ENCODE measurements at places on chromosomes 2 and 18. TPM values are rescaled to one million over a fixed set of nuclear protein-coding genes. Genes with fewer than 3 reads are reported as not detected.

DNA sequence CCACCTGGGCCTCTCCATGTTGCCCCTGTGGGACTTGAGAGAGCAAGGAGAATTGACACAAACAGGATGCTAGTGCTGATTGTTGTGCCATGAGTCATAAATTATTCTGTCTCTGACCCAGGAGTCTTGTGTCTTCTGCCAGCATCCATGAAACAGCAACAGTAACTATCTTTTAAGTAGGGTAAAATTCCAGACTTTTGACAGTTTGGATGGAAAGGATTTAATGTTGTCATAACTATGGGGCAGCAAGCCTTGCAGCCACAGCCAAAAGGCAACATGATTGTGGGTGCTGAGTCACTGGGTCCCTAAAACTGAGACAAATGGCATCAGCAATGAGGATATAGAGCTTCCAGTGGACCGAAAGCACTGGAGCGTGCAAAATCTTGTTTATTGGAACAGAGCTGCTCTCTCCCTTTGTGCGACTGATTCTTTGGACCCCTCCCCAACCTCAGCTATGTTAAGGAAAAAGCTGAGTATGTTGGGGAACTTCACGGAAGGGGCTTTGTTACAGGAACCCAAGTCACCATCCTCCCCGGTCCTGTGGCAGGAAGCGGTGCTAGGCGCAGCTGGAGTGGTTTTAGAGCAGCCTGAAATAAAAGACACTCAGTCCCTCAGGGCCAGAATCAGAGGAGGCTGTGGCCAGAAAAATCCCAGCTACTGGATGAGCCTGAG lies 9.6 kb upstream of the ITPRIPL1 start:
- DNase-seq: no peak

DNA sequence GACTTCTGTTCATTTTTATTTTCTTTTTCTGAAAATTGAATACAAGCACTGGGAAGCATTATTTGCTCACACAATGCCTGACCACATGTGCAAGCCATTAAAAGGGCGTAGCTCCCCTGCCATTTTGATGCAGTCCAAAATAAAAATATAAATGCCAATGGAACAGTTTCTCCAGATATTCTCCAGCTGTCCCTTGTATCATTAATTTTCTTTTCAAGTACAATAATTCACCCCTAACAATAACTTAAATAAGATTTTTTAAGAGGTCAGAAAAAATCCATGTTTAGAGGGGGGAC lies 168.0 kb downstream of the TMEFF2 start:
- DNase-seq: no peak

- no peak for DNase-seq
Observed at GRCh38 chr2:194252127-194252526, 1404.9 kb upstream of the SLC39A10 start.

DNA sequence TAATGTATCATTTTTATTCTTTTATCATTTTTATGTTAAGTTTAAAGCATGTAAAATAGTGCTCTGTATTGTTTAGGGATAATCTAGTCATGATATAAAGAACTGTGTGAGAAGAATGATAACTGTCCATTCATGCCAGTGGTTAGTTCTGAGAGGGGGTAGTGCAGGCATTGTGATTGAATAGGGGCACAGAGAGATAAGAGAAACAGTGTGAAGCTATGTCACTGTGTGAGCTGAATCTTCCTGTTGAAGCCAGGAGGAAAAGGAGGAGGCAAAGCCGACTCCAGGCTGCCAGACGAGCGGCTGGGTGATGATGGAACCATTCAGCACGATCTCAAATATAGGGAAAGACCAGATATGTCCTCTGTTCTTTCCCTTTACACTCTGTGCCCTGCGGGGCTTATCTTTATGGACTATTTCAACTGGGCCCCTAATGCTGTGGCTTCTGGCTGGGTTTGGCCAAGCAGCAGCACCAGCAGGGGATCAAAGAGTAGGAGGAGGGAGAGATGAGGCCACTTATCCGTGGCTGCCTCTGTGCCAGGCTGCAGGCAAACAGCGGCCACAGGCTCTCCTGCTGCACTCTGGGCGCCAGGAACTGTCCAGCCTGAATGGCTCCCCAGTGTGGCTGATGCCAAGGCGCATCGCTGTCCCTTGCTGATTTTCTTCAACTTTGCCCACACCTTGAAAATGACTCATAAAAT lies 128.0 kb downstream of the SPP2 start:
- DNase-seq: no peak

DNA sequence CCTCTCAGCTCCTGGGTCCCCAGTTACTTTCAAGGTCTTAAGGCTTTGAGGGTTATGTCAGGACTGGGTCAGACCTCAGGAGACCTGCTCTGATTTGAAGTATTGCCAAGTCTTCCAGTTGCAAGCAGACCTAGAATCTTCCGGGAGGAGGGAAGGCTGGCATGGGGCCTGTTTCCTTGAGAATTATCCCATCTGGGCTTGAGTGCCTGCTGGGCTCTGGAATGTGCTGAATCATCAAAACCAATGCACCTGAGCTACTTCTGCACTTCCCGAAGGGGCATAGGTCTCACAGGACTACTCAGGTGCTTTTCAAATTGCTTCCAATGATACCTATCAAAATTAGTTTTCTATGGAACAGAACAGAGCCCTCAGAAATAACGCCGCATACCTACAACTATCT lies 327.3 kb downstream of the XIRP2 start:
- no peak for DNase-seq

GRCh38 chr18:2515908-2516625 lies 55.2 kb downstream of the METTL4 start:
- DNase-seq: no peak

The NLRC4 gene
- total RNA-seq: 3.1 TPM

- DNase-seq: no peak
Observed at GRCh38 chr2:188181067-188181838, 110.4 kb upstream of the GULP1 start.

DNA sequence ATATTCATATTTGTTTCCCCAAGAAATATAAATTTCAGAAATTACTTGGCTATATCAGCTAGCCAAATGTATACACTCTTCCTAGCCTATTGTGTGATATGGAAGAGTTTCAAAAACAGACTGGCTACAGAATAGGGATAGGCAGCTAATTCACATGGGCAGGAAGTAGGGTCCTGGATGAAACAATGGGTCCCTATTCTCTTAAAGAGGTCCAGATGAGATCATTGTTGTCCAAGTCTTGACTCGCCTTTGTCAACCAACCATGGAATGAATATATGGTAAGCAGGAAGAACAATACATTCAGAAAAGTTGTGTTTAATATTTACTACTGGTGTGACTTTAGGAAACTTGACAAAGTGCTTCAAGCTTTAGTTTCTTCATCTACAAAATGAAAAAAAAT lies 319.9 kb downstream of the NBAS start:
- DNase-seq: no peak

- DNase-seq: no peak
Observed at GRCh38 chr2:176657393-176657792, 388.2 kb downstream of the MTX2 start.

- no peak for DNase-seq
Observed at GRCh38 chr2:128159437-128159836, 68.4 kb downstream of the UGGT1 start.

The RAMP1 gene
- 26.3 TPM for total RNA-seq

The SEMA4F gene
- 11.5 TPM for total RNA-seq

- no peak for DNase-seq
Observed at GRCh38 chr18:8747440-8747937, 42.1 kb downstream of the MTCL1 start.

DNA sequence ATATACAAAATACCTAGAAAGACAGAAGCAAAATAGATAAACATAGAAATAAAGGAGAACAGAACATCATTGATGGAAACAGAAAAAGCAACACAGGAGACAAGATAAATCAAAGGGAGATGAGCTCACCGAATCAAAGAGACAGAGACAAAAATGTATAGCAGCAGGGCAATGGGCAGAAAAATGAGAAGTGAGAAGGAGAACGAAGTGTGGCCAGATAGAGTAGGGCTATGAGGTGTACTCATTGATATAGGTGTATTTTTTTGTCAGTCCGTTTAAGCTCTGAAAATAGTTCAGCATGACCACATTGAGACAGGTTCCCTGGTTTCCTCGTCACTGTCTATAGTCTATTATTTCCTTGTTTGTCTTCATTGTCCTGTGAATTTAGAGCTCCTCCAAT lies 55.1 kb downstream of the SP100 start:
- DNase-seq: no peak

The NUP35 gene
- 21.1 TPM for total RNA-seq

GRCh38 chr2:98654699-98655495 lies 46.5 kb downstream of the UNC50 start:
- DNase-seq: no peak
